ENCODE measurements at places on chromosomes 6 and 20.

DNA sequence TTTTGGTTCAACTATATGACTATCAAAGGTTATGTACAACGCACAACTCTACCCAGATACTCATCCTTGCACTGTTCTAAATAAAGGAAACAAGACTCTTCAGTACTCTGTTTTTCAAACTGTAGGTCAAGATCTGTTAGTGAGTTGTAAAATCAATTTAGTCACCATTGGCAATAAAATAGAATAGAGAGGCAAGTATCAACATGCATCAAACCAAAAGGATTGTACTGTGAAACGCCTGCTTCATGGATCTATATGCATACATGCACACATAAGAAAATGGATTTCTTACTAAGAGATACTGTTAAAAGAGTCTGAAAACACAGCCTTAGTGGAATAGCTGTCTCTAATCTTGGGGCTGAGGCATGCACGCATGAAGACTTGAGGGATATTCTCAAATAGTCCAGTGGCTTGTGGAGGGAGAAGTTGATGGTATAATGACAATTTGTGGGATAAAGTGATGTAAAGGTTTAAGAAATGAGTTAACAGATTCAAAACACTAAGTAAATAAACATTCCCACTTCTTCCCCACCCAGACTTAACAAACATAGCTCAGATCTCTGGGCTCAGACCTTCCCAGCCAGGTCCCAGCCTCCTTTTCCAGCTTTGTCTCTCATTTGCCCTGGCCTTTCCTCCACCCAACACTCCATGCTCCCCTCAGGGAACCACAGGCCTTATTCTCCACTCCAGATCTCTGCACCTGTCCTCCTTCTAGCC, 10.7 kb upstream of the LZTS3 start:
- DNase-seq: no peak

GRCh38 chr20:641516-641875, 11.5 kb downstream of the SRXN1 start:
- no peak for DNase-seq

- DNase-seq: no peak
Observed at GRCh38 chr6:111711476-111711875, 105.8 kb upstream of the TRAF3IP2 start.

GRCh38 chr20:1934721-1935573, 39.7 kb downstream of the SIRPA start:
- no peak for DNase-seq

DNA sequence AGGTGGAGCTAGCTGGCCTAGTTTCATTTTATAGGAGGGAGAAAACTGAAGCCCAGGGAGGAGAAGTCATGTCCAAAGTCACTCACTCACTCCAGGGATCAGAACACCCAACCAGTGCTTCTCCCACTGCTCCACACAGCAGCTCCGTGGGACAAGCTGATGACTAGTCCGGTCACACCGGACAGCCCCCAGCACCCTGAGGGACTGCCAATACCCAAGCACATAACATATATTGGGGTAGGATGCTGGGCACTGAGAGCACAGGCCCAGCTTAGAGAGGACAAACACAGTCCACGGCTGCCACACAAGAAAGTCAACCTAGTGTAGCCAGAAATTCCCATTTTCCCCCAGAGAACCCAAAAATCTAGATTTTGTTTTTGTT, 5.7 kb downstream of the RRBP1 start:
- no peak for DNase-seq

- DNase-seq: no peak
Observed at GRCh38 chr6:12137480-12137879, 125.4 kb downstream of the HIVEP1 start.

GRCh38 chr20:30511322-30512030, 746.0 kb upstream of the DEFB115 start:
- DNase-seq: no peak

DNA sequence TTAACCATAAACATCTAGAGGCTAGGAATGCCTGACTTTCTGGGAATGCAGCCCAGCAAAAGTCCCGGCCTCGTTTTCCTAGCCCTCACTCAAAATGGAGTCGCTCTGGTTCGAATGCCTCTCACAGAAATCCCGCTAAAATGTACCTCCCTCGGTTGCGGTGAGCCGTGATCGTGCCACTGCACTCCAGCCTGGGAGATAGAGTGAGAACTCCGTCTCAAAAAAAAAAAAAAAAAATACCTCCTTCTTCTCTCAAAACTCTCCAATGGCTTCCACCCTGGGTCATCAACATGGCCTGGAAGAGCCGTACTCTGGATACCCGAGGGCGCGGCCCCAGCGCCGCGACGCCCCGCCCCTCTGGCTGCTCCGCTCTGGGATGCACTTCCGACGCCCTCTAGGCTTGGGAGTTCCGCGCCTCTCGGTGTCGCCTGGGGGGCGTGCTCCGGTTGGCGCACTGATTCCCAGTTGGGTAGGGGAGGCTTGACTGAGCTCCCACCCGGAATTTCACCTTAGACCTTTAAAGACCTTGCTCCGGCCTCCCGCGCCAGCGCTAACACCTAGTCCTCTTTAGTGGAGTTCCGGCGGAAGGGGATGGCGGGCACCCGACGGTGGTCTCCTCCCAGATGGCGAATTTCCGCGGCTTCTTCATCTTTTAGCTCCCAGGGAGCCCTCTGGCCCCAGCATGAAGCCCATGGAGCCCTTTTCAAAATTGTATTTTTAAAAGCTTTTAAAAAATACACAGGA, 12.3 kb downstream of the HMGN4 start:
- no peak for DNase-seq

DNA sequence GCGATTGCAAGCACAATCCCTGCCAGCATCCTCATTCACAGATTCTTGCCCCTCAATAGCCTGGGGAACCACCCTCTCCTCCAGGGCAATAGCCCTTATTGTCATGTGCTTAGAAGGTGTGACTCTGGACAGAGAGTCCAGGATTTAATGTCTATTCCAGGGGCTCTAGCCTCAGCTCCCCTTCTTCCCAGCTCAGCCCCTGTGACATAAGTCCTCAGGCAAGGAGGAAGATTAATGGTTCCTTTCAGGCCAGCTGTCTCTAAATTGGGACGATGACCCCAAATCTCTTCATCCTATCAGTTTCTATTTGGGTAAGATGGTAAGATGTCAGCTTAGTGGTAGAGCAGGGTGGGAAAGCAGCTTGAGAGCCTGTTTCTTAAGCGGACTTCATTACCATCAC, 8.1 kb downstream of the LRFN2 start:
- no peak for DNase-seq
